IPS-NIHi11 (cell line): ENCODE measurements at places on chromosomes 13 and 19.

DNA sequence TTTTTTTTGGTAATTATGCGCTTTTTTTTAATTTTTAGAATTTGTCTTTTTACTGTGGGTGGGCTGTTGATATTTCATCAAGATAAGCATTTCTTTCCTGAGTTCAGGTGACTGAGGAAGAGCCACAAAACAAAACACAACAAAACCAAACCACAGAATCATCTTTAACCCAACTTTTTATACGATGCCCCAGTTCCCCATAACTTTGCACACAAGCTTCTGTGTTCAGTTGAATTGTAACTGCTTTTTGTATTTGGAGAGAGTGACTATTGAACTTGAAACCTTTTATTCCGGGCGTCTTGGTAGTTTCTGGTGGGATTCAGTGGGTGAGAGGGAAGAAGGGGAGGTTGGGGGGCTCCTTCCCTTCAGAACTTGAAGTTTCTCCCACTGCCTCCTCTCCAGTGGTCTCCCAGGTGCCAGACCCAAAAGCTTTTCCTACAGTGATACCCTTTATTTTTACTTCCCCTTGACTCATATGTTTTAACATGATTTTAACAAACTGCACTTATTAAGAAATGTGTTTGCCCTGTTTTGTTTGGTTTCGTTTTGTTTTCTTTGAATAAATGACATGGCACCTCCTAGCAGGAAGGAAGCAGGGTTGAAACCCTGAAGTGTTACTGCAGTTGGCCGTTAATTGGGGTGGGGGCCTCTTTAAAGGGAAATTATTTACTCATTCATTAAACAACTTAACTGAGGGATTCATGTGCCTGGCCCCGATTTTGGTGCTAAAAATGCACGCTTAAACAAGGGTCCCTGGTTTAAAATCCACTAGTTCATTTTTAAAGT lies 2.7 kb upstream of the CCDC97 start:
- no peak for DNase-seq

GRCh38 chr19:13459351-13459750 lies 46.9 kb downstream of the CACNA1A start:
- peak; percentile 32 for DNase-seq

GRCh38 chr13:91153372-91153771 lies 194.1 kb upstream of the MIR17HG start:
- DNase-seq: no peak

GRCh38 chr19:35313587-35313986 lies 15.4 kb upstream of the CD22 start:
- DNase-seq: peak; percentile 3

DNA sequence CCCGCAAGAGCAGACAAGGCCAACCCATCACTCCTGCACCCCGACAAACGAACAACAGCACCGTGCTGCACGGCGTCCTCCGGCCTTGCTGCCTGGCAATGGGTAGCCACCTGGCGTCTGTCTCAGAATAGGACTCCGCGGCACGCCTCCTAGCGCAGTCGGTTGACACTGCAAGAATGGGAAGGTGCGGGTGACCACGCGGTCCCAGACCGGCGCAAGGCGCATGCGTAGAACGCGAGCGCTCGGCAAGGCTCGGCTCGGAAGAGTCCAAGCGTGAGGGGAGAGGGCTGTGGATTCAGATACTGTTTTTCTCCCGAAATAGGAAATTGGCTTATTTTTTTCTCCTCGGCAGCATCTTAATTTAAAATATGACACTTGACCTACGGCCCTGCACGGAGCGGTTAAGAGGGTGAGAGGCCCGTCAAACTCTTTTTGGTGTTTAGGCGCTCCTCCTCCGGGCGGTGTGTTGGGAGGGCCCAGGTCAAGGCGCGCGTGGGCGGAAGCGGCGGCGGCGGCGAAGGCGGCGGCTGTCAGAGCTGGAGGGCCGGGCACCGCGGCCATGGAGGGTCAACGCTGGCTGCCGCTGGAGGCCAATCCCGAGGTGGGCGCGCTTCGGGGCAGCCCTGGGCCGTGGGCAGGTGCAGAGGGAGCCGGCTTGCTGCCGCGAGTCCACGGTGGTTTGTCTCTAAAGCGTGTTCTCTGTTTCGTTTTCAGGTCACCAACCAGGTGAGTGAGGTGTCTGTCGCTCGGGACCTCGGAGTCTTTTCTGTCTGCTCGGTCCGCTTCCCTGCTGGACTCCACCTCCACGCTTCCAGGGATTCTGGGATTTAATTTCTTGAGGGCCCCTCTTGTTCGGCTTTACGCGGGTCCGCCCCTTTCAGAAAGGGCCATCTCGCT lies at the start of gene UCHL3:
UCHL3 (plus strand) TSS at position 530 of the 897 bp plus-strand sequence; CDS start at position 560, 30 bp downstream.
- DNase-seq: peak; percentile 96

- no peak for DNase-seq
Observed at GRCh38 chr19:33758541-33759013, 38.1 kb upstream of the KCTD15 start.

- DNase-seq: no peak
Observed at GRCh38 chr19:53182202-53182601, 11.0 kb downstream of the ZNF665 start.
